ENCODE measurements at places on chromosomes 3 and 15.

GRCh38 chr3:63521657-63522056, 130.8 kb upstream of the SNTN start:
- DNase-seq = no peak

DNA sequence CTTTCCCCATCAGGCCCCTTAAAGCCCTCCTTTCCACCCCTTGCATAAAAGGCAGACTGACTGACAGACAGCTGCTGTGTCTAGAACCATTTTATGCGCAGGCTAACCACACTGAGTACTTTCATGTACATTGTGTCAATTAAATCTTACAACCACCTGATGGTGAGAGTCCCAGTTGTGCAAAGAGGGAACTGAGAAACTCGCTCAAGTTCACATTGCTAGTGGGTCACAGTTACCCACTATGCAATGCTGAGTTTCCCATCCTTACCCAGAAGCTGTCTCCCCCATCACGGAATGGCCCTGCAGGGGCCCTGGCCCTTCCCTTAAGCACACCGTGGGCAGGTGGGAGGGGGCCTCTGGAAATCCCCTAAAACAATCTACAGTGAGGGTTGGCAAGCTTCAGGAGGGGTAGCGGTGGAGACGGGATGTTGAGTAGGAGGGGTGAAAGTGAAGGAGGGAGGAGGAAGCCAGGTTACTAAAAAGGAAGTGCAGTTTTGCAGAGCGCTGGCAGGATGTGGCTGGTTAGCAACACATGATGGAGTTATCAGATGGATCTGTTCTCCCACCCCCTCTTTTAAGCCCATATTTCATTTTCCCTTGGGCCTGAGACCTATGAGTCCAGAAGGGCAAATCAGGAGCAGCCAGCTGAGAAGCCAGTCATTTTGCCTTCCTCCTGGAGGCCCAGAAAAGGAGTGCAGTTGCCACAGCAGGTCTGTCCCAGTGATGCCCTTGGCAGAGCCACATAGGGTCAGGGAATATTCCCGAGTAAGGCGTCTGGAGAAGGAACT, 30.0 kb downstream of the STARD5 start:
- DNase-seq = no peak

DNA sequence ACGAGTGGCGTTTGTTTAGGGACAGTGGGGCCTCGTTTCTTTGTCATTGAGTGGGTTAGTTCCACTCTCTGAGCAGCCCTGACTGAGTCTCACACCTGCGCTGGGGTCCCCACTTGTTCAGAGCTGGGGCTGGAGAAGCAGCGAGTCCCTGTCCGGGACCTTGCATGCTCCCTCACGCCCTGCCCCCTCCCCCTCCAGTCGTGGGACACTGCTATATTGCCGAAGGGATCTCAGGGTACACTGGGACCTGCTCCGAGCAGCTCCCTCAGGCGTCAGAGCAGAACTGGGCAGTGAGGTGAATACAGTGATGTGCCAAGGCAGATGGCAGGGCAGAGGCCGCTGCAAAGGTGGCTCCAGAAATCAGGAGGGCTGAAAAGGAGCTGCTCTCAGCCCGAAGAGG, 59.9 kb upstream of the KLF13 start:
- no peak for DNase-seq

GRCh38 chr3:127798716-127799115, 23.6 kb downstream of the MGLL start:
- DNase-seq = no peak

GRCh38 chr15:68015244-68015643, 38.9 kb upstream of the PIAS1 start:
- no peak for DNase-seq

DNA sequence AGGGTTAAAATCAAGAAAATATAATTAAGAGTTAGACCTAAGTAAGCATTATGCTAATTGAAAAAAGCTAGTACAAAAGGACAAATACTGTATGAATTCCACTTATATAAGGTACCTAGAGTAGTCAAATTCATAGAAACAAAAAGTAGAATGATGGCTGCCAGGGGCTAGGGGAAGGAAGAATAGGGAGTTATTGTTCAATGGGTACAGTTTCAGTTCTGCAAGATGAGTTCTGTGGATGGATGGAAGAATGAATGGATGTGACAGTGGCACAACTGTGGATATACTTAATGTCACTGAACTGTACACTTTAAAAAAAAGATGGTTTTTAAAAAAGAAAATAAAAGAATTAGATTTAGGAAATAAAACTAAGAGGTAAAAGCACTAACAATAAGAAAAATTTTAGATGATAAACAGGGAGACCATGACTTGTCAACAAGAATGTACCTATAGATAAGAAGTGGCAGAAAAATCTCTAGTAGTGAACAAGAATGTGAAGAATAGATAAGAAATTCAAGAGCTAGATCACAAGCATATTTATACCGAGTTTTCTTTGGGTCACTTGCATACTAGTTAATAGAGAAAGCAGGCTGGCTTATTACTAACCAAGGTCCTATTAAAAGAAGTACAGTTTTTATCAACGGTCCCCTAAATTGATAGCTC, 5.5 kb downstream of the IFT80 start:
- no peak for DNase-seq

DNA sequence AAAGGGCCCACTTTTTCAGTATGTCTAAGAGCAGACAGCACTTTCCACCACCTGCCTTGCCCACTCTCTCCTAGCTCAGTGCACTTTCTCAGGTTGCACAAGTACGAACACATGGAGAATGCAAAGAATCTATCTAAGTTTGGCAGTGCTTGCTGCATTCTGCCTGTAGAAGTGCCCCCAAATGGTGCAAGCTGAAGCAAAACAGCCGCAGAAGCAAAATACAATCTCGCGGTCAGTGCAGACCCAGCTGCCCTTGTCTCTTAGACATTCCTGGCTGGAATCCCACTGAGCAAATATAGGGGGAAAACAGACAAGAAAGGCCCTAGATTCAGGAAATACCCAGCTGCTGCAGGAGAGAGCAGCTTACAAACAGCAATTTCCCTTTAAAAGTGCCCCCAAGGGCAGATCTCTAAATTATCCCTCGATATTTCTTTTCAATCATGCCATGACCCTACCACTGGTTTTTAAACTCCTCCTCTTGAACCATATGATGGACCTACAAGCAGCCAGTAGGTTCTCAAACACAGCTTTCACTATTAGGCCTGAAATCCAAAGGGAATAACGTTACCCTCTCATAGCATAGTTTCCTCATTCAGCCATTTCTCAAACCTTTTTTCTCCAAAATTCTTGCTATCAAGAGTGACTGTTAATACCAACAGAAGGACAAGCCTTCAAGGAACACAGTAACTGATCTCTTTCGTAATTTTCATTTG, 67.0 kb downstream of the TNIK start:
- no peak for DNase-seq

- DNase-seq = no peak
Observed at GRCh38 chr15:49751751-49752150, 130.9 kb downstream of the DTWD1 start.

DNA sequence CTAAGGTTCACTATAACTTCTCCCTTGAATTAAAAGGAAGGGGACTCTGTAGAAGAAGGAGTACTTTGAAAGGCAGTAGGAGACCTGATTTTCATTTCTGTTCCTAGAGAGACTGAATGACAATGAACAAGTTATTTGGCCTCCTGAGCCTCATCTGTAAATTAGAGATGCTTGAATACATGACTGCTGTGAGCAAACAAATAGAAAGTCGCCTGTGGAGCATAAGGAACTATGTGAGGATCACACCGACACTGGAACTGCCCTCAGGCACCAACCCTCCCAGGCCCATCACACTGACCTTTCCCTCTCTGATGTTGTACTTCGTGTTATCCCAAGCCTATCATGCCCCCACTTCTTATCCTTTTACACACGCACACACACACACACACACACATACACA, 48.6 kb downstream of the IMPG2 start:
- DNase-seq = no peak

- DNase-seq = no peak
Observed at GRCh38 chr3:4809922-4810321, 169.3 kb upstream of the BHLHE40 start.

GRCh38 chr3:25633919-25634318, 30.8 kb downstream of the TOP2B start:
- no peak for DNase-seq

DNA sequence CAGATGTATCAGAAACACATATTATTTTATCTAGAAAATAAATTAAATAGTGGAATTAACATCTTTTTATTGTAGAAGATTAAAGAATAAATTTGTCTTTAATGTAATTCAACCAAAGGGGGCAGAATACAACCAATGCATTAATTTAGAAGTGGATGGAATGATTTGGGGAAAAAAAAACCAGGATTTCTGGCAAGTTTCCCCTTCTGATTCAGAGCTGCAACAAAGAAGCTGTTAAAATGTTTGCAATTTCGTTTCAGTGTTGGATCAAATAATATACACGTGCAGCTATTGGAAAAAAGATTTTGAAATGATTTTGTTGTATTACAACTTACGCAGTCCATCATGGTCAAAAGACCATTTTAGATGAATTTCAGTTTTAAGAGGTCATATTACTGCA, 71.6 kb upstream of the ZNF280D start:
- no peak for DNase-seq

- no peak for DNase-seq
Observed at GRCh38 chr3:58635371-58636285, 30.9 kb downstream of the FAM3D start.
